ENCODE measurements at places on chromosomes 3 and 15.

DNA sequence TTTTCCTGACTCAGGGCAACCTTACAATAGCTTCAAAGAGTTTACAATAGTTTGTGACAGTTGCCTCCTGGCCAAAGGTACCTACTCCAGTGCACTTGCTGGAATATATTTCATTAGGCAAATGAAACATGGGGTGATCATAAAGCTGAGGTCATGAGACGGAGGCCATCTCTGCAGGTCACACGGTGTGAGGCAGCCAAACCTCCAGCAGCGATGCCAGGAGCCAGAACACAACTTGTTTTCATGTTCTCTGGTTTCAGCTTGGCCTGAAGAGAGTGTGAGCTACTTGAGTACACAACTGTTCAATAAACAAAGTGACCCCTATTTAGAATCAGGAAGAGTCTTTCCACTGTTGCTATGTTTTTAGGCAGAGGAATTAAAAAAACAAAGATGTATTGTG lies 42.7 kb upstream of the PYGO1 start:
- DNase-seq: no peak

DNA sequence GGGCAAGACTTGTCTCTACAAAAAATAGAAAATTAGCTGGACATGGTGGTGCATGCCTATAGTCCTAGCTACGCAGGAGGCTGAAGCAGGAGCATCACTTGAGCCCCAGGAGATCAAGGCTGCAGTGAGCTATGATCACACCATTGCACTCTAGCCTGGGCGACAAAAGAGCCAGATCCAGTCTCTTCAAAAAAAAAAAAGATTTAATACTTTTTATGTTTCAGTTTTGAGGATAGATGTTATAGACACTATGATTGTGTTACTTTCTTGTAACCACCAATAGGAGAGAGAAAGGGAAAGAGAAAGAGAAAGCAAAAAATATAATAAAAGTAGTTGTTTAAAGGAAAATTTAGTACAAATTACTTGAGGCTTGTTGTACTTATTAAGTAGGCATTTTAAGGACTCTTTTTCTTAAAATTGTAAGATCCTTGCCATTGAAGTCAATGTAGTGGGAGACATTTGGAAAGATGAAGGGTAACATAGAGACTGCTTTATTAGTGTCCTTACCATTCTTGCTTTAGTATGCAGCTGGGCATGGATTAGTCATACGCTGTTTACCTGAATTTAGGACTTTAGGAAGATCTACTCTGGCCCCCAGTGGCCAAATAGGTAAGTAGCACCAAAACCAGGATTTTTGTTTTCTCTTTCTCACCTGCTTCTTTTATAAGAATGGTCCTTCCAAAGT lies 35.1 kb upstream of the ZDHHC23 start:
- no peak for DNase-seq

GRCh38 chr3:128383316-128384235 lies 83.1 kb downstream of the DNAJB8 start:
- DNase-seq: no peak

DNA sequence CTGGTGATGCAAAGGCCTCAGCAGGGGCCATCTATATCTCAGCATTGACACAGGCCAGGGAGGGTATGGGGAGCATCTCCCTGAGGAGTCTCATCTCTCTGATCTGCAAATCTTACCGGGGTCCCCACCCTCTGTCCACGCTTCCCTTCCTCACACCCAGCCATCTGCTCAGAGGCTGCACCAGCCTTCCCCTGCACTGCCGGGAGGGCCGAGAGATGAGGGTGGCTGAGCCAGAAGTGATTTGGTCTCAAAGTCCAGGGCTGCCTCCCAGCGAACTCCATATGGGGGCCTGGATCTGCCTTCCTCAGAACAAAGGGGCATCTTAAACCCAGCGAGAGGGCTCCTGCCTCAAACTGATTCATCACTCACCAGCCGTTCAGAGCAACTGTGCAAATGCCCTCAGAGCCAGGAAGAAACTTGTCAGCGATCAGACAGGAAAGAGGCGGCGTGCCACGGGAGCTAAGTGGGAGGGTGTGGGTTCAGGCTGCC lies 4.6 kb downstream of the IGDCC3 start:
- peak; percentile 61 for DNase-seq

GRCh38 chr3:50295553-50296431 lies 3.4 kb downstream of the HYAL3 start:
- no peak for DNase-seq

DNA sequence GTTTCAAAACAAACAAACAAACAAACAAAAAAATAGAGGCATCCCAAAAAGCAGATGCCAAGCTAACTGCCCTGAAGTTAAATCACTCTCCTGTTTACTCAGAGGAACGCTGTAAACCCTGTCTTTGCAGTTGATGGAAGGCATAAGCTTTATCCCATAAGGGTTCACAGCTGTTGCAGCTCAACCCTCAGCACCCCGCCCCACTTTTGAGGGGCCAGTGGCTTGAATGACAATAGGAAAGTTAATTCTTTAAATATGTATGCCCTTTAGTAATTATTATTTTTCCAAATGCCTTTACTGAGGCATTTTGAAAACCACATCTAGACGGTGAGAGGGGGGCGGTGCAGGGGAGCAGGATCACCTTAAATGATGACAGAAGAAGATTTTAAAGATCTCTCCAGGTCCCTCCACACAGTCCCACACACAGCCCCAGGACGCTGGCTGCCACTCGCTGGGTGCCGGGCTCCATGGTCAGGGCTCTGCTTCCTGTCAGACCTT lies 272.1 kb downstream of the FAM43A start:
- no peak for DNase-seq

- DNase-seq: no peak
These were observed 73.3 kb upstream of the AKAP13 start for GRCh38 chr15:85306946-85307686.

DNA sequence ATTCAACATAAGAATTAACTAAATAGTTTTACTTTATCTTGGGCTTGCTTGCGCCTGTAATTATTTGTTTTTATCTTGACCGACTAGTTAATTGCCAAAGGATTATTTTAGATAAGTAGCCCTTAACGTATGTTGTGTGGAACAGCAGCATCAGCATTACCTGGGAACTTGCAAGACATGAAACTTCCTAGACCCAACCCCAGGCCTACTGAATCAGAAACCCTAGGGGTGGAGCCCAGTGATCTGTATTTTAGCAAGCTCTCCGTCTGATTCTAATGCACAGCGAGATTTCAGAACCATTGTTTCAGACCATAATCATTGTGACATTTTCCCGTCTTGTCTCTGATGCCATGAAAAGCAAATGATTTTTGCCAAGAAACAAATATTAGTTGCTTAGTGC lies 31.1 kb downstream of the FILIP1L start:
- DNase-seq: no peak

DNA sequence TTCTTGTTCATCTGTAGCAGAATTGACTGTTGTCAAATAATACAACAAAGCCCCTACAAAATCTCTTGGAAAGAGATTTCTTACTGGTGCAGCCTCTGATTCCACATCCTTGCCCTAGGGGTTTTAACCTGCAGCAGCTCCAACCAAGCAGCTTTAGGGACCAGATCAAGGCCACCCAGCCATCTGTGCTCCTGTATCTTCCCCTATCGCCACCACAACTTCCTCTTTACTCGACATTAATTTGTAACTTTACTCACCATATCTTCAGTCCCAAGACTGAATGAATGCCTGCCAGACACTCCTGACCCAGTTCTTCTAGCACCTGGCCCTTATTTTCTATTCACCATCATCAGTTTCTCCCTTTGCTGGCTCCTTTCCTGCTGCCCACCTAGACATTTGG lies 156.6 kb upstream of the IL12A start:
- no peak for DNase-seq

- DNase-seq: peak; percentile 70
These were observed 108.5 kb upstream of the PFN2 start for GRCh38 chr3:150079029-150079739.

GRCh38 chr3:24162929-24163328 lies 217.8 kb downstream of the NR1D2 start:
- DNase-seq: no peak

DNA sequence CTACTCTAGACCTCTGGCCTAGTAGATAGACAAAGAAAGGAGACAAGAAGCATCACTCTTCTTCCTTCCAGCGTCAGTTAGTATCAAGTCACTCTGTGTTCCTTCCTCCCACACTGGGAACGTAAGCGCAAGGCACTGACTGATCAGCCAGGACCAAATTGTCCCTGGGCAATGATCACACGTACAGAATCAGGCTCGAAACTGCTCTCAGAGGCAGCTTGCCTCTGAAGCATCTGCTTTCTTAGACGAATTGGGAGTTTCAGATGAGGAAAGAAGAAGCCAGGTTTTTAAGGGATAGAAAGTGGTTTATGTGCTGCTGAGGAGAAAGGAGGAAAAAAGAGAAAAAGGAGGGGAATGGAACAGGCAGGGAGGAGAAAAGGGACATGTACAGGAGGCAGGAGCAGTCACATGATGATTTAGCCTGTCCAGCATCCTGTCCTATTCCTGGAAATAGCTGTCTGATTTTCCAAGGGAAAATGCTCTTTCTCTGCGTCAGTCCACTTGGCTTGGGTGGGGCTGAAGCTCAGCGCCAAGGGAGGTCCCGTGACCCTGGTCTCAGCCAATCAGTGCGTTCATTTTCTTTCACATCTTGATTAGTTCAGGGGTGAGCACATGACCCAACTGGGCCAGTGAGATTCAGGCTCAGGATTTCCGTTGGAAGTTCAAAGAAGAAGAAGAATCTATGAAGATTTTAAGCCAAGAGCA lies 102.0 kb upstream of the PRICKLE2 start:
- no peak for DNase-seq

DNA sequence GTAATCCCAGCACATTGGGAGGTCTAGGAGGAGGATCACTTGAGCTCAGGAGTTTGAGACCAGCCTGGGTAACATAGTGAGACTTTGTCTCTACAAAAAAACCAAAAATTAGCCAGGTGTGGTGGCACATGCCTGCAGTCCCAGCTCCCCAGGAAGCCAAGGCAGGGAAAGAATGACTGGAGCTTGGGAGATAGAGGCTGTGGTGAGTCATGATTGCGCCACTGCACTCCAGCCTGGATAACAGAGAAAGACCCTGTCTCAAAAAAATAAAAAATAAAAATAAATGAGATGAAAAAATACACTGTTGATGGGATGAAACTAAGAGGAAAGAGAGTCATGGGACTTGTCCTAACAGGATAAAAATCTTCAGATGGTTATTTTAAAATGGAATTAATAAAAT lies 137.6 kb downstream of the IMPG2 start:
- peak; percentile 54 for DNase-seq

DNA sequence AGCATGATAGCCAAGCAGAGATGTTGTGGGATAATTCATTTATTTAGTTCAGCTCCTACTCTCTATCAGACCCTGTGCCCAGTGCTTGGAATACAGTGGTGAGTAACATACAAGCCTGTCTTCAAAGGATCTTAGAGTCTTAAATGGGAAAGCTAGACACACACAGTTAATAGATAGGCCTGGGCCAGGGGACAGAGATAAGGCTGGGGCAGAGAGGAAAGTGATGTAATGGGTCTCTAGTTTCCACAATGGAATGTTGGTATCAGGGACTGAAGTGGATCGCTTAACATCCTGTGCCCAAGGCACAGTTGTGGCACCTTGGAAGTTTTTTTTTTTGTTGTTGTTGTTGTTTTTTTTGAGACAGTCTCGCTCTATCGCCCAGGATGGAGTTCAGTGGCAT lies 79.9 kb upstream of the POLG start:
- DNase-seq: no peak

DNA sequence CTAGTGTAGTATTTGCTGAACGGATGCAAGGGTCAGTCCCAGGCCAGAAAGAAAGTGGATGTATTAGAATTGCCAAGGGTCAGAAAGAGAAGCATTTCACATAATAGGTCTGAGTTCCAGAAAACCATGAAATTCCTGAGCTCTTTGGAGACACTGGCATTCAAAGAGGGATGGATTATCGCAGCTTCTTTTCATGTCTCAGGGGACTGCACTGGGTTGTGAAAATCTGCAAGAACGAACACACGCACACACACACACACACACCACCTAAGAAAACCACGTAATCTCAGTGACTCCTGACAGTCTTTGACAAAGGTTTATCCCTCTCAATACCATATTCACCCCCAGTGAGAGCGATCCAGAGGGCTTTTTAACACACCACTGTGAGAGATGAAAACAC lies 57.9 kb downstream of the TIPARP start:
- DNase-seq: no peak

GRCh38 chr3:130699765-130700164 lies 46.9 kb downstream of the PIK3R4 start:
- DNase-seq: no peak

DNA sequence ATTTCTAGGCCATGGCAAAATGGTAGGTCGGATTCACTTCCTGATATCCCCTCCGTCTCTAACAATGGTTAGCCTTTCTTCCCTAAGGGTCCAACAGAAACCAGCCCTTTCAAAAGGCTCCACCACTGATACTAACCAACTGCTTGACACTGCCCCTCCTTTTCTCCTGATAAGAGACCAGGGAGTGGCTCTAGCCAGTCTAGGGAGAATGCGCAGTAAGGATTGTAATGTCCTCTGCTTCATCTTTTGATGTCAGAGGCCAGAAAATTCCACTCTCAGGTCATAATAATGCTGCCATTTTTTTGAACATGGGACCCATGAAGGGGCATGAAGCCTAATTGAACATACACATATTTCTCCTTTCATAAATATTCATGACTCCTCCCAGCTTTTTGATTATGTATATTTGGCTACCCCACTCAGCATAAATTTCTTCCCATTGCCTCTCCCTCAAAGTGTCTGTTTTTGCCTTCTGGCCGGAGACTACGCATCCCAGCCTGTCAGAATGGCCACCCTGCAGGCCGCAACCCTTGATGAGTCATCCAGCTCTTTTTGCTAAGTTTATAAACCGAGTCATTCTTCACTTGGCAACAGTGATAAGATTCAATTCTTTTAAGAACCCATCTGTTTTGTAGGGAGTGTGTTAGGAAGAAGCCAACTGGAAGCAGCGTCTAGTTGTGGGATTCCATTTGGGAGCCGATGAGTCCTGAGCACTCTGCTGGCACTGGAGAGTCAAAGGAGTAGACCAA lies 189.0 kb upstream of the MCTP2 start:
- DNase-seq: no peak

DNA sequence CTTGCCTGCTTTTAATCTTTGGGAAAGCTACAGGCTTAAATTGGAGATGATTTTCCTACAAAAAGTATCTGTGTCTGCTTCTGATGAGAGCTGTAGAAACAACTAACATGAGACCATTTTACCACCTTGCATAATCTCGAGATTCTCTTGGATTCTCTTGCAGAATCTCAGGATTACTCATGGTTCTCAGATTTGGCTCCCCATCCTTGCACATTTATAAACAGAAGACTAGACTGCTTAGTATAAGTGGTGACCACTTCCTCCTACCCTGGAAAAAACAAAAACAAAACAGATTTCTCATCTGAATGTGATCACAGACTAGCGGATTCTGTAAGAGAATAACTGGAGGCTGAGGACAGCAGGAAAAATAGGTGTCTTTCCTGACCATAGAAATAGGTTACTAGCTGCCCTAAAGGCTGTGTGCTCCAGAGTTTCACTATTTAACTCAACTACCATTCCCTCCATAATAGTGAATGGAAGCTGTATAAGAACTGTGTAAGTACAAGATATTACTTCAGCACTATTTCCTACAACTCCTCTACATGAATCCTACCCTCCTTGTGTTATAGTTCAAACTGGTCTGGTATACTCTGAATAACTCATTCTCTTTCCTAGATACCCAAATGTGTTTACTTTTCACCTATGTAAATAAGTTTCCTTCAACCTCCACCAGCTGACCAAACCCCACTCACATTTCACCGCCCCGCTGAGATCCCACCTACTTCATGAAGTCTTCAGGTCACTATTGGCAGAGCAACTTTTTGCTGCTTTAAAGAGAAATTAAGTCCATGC lies 122.2 kb upstream of the C2CD4B start:
- DNase-seq: no peak

GRCh38 chr15:58312031-58312430 lies 119.8 kb upstream of the LIPC start:
- no peak for DNase-seq

GRCh38 chr3:80244390-80244789 lies 476.6 kb upstream of the ROBO1 start:
- no peak for DNase-seq

Data from RWPE2 (cell line).